ENCODE measurements at places on chromosomes 3 and 15.

GRCh38 chr3:170799009-170799408, 71.0 kb downstream of the RPL22L1 start:
- DNase-seq = no peak

DNA sequence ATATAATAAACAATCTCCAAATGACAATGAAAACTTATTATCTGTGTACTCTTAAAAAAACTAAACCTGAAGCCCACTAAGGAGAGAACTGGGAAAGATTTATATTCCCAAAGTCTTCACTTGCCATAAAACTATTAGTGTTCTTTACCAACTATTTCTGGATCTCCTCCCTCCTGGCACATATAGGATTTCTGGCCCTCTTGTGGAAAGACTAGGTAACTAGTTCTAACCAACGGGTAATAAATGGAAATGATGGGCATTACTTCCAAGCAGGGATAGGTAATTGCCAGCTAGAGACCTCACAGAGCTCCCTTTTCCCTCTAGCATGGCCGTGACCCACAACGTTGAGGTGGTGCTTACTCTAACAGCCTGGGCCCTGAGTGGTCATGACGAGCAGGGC, 110.1 kb downstream of the DNAH12 start:
- no peak for DNase-seq

- no peak for DNase-seq
Observed at GRCh38 chr15:68304589-68305337, 27.2 kb downstream of the FEM1B start.

DNA sequence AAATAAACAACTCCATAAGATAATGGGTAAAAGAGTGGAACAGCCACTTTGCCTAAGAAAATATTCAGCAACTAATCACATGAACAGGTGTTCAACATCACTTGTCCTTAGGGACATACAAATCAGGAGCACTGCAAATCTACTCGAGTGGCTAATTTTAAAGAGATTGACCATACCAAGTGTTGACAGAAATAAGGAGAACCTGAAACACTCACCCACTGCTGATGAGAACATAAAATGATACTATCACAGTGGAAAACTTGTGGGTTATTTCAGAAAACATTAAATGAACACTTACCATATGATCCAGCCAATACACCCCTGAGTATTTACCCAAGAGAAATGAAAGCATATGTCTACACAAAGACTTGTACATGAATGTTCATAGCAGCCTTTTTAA, 70.5 kb downstream of the GABRB3 start:
- no peak for DNase-seq

DNA sequence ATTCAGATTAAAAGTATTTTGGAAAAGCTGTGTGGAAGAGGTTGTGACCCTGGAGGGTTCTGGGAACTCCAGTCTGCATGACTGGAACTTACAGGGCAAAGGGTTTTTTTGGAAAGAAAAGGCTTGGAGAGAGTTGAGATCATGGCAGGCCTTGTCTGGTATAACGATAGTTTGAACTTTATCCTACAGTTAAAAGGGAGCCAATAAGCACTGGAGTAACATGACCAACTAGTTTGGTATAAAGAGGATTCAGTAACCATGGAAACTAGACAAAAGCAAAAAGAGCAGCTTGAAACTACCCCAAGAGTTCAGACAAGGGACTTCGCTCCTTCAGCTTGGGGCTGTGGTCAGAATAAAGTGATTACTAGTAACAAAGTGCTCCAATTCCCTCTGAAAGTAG, 151.2 kb upstream of the TMCO5A start:
- no peak for DNase-seq

- no peak for DNase-seq
Observed at GRCh38 chr3:16509721-16510619, 3.5 kb downstream of the RFTN1 start.

DNA sequence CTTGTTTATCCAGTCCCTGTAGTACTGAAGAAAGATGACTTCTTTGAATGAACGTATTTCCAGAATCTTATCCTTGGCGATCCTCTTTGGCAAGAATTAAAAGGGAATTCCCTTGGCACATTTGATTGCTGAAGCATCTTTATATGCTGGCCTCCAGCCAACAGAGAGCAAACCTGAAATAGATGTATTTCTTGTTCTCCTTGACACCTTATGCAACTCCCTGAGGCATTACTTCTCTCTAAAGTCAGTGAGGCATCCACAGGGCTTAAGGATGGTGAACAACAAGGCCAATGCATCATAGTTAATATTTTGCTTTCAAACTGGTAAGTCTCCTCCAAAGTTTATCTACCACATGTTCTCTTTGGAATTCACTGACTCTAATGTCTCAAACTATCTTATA, 450.9 kb upstream of the THRB start:
- no peak for DNase-seq

DNA sequence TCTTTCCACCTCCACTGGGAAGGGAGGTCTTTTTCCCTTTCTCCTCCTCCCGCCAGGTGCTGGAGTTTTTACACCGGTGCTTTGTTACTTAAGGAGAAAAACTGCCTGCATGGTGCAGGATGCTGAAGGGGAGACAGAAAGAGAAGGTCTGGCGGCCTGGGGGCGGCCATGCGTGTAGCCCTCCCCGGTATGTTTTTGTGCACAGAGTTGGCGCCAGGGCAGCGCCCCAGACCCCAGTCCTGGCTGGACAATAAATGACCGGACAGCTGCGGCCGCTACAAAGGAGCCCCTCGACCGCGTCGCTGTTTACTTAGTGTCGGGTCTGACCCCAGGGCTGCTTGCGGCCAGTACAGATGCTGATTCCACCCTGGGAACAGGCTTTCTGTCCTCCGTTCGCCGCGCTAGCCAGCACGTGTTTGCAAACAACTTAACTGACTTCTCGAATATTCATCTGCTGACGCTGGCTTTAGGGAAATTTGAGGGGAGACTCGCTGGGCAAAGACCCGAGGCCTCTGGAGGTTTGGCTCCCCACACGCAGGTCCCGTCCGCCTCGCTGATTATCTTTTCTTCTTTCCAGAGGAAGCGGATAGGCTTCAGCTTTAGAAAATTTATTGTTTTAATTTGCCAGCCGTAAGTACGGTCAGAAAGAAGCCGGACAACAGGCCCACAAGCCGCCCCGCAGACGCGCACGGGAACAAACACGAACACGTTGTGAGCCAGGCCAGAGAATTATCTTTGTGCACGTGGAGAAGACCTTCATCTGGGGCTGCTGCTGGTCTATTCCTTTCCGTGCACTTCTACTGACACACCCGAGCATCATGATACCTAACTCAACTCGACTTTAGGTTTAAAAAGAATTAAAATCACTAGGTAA, 46.9 kb downstream of the ZIC4 start:
- no peak for DNase-seq

- no peak for DNase-seq
Observed at GRCh38 chr3:22377421-22377820, 626.4 kb upstream of the ZNF385D start.

DNA sequence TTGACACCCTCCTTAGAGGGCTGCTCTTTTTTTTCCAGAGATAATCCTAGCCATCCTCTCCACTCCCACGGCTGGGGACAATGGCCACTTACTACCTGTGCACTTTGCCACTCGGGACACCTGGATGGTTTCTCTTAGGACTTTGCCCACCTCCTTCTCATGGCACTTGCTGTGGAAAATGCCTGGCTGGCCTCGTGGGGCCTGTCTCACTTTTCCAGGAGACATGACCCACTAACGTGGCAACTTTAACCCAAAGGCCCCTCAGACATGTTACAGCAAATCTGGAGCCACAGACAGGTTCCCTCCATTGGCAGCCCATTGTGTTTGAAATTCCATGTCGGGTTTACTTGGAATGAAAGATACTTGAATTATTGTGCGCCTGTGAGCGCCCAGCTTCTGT, 29.4 kb upstream of the ESYT3 start:
- DNase-seq = no peak

DNA sequence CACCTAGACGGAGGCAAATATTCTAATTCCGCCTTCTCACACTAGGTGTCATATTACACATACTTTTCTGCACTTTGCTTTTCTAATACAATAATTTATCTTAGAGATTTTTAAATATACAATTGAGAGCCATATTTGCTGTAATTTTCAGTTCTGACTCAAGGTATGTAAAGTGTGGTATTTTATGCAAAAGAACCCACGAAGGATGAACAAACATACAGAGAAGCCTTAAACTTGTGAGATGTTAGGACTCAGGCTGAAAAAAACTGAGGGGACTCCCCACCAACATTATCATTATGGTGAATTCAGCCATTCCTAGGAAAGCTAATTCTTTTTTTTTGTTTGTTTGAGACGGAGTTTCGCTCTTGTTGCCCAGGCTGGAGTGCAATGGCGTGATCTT, 9.6 kb downstream of the ZBTB11 start:
- DNase-seq = no peak

Measured in activated naive CD8-positive, alpha-beta T cell treated with anti-CD3 and anti-CD28 coated beads for 36 hours (primary cell).